Keratinocyte (primary cell): ENCODE measurements at places on chromosomes 6 and 20.

DNA sequence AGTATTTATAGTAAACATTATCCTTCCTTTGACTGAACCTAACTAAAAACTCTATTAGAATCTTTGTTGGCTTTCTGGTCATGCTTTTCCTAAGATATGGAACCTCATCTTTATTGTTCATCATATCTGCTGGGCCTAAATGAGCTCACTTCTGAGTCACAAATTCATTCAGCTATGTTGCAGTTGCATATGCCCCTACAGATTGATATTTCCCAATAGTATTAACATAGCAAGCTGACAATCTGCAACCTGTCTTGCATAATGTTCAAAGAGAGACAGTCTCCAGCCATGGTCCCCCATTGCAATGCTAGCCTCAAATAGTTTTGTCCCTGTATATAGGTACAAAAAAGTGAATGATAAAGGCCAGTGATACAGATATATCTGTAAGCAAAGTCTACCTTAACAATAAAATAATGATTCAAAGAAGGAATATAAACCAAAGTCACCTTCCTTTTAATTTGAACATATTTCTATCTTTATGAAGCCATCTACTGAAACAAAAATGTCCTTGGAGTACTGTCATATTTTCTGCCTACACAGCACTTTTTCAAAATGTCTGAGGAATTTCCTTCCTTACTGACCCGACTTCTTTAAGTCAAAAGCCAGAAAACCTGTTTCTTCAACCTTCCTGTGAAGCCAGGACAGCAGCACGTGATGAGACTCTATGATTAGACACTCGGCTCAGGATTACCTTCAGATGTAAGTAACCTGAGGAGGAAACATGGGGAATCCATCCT, 140.7 kb downstream of the UBE3D start:
- DNase-seq = no peak
- H3K27ac ChIP-seq = no peak overlapping the region
- H3K4me3 ChIP-seq = no peak overlapping the region

DNA sequence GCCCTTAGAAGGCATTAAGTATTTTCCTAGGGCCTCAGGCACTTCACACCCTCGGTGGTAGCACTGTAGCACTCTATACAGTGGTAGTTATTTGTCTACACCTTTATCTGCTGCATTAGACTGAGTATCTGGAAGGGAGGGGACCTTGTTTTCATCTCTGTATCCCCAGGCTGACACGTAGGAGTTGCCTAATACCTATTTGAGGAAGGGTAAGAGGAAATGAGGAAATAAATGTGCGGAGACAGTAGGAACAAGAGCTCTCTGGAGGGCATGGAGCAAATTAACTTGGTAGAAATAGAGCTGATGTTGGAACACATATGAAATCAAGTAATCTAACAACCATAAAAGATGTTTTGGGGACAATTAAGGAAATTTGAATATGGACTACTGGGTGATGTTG, 3.9 kb downstream of the CNPY3 start:
- peaks cover 23% of the 10 kb centered on the region for H3K36me3 ChIP-seq
- peaks cover 17% of the 10 kb centered on the region for H3K4me1 ChIP-seq
- H3K4me3 ChIP-seq = no peak overlapping the region
- no peak for DNase-seq

GRCh38 chr6:41672816-41673703, 34.8 kb downstream of the MDFI start:
- H3K4me3 ChIP-seq = no peak overlapping the region
- no peak overlapping the region for H3K27ac ChIP-seq
- peaks cover 25% of the 10 kb centered on the region for H3K27me3 ChIP-seq
- H3K4me1 ChIP-seq = no peaks in the 10 kb centered on the region

DNA sequence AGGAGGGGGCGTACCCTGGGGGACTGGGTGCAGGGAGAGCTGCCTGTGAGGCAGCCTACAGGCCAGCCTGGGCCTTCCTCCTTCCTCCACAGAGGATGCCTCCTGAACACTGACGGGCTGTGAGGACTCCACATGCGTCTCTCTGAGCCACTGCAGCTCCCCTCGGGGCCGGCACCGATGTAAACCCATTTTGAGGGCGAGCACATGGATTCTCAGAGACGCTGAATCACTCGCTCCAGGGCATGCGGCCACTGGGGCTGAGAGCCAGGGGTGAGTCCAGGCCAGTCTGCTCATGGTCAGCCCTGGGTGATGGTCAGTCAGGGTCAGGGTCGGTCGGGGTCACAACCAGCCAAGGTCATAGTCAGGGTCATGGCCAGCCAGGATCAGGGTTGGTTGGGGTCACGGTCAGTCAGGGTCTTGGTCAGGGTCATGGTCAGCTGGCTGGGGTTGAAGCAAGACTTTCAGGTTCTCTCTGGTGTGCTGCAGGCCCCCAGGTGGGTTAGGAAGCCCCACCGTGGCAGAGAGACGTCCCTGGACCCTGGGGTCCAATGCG, 14.7 kb upstream of the RBBP8NL start:
- H3K36me3 ChIP-seq = no peaks in the 10 kb centered on the region
- peaks cover 40% of the 10 kb centered on the region for H3K27me3 ChIP-seq
- no peak for DNase-seq
- no peak overlapping the region for H3K4me3 ChIP-seq
- H3K4me1 ChIP-seq = no peaks in the 10 kb centered on the region
- H3K27ac ChIP-seq = no peak overlapping the region

DNA sequence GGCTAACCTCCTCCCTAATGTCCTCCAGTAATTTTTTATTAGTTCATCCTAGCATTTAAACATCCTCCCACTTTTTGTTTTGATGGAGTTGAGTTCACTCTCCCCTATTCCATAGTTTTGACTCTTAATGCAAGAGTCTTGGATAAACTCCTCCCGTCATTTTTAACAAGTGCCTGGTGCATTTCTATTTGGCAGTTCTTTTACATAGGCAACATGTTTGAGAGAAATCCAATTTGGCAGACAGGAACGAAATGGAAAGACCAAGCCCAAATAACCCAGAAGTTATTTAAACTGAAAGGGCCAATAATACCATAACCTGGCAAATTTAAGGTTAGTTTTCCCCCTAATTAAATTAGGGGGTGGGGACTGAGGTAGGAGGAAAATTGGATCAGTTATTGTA, 291.5 kb upstream of the MANEA start:
- H3K36me3 ChIP-seq = no peaks in the 10 kb centered on the region
- no peaks in the 10 kb centered on the region for H3K27me3 ChIP-seq
- no peaks in the 10 kb centered on the region for H3K4me1 ChIP-seq
- H3K27ac ChIP-seq = no peak overlapping the region
- no peak overlapping the region for H3K4me3 ChIP-seq
- no peak for DNase-seq

DNA sequence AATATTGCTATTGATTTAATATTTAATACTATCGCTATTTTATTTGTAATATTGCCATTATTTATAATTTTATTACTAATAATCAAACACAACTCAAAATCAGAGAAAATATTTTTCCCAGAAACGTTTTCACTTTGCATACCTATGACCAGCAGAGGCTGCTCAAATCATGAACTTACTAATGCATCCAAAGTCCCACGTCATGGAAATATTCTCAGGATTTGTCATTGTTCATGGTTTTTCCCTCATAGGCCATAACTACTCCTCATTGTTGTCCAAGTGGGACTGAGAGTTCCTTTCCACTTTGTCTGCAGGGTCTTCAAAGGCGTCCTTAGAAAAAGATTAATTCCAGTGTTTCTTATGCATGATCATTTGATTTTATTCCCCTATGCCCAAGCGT, 344.8 kb downstream of the THBS2 start:
- H3K36me3 ChIP-seq = no peaks in the 10 kb centered on the region
- H3K4me3 ChIP-seq = no peak overlapping the region
- DNase-seq = no peak
- no peak overlapping the region for H3K27ac ChIP-seq

GRCh38 chr6:166007349-166008263, 160.0 kb downstream of the TBXT start:
- H3K36me3 ChIP-seq = no peaks in the 10 kb centered on the region
- H3K4me3 ChIP-seq = no peak overlapping the region
- no peak overlapping the region for H3K27ac ChIP-seq
- no peaks in the 10 kb centered on the region for H3K4me1 ChIP-seq
- peaks cover 32% of the 10 kb centered on the region for H3K27me3 ChIP-seq

- H3K36me3 ChIP-seq = peaks cover 31% of the 10 kb centered on the region
- H3K27me3 ChIP-seq = no peaks in the 10 kb centered on the region
- no peak for DNase-seq
- peaks cover 23% of the 10 kb centered on the region for H3K4me1 ChIP-seq
- H3K4me3 ChIP-seq = no peak overlapping the region
- no peak overlapping the region for H3K27ac ChIP-seq
These were observed 4.0 kb downstream of the VARS1 start for GRCh38 chr6:31791324-31792089.

DNA sequence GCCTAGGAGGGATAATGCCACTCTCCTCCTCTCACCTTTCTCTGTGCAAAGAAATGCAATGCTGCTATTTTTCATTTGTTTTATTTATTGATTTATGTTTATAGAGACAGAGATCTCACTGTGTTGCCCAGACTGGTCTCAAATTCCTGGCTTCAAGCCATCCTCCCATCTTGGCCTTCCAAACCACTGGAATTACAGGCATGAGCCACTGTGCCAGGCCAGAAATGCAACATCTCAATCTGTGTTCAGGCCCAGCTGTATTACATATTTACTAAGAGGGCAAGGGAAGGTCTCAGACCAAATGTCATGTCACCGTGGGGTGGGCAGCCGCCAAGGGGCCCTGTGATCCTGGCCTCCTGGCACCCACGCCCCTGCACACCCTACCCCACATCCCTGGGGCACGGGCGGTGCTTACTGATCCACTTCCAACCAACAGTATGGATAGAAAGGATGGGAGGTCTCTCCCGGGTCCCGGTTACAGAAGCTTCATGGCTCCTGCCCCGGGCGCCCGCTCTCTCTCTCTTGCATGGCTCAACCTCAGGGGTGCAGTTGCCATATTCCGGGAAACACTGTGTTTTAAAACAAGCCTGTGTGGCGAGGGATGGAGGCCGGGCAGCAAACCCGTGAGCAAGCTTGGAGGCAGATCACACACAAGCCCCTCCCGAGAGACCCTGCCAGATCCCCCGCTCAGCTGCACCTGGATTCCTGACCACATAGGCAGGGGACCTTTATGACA, 111.8 kb downstream of the AGPAT4 start:
- no peaks in the 10 kb centered on the region for H3K27me3 ChIP-seq
- no peak overlapping the region for H3K27ac ChIP-seq
- peaks cover 9% of the 10 kb centered on the region for H3K36me3 ChIP-seq
- DNase-seq = no peak
- peaks cover 9% of the 10 kb centered on the region for H3K4me1 ChIP-seq

GRCh38 chr6:11353921-11354389, 121.5 kb upstream of the NEDD9 start:
- no peaks in the 10 kb centered on the region for H3K36me3 ChIP-seq
- H3K4me3 ChIP-seq = no peak overlapping the region
- H3K27me3 ChIP-seq = no peaks in the 10 kb centered on the region
- peak overlapping the region; percentile 51 for H3K27ac ChIP-seq
- DNase-seq = no peak

GRCh38 chr6:167980911-167981580, 16.4 kb upstream of the KIF25 start:
- H3K4me1 ChIP-seq = no peaks in the 10 kb centered on the region
- no peak for DNase-seq
- no peaks in the 10 kb centered on the region for H3K36me3 ChIP-seq
- H3K27ac ChIP-seq = no peak overlapping the region

GRCh38 chr20:57561356-57562279, 708 bp downstream of the PCK1 start:
- H3K4me3 ChIP-seq = no peak overlapping the region
- DNase-seq = no peak

DNA sequence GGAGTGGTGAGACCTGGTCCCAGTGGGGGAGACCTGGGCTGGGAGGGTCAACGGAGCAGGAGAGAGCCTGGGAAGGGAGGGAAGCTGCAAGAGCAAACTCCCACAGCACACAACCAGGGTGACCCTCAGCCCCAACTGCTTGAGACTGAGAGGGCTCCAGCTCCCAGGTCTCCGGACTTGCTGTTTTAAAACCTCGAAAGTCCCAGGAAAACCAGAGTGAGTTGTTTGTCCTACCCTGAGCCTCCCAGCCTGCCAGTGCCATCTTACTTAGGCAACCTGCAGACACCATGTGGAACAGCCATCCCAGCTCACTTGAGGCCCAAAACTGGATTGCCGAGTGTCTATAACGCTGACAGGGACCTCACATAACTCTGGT, 4.8 kb upstream of the NTSR1 start:
- no peak overlapping the region for H3K4me3 ChIP-seq
- H3K27me3 ChIP-seq = peaks cover 29% of the 10 kb centered on the region
- H3K4me1 ChIP-seq = peaks cover 47% of the 10 kb centered on the region
- no peak for DNase-seq
- peak overlapping the region; percentile 54 for H3K27ac ChIP-seq

DNA sequence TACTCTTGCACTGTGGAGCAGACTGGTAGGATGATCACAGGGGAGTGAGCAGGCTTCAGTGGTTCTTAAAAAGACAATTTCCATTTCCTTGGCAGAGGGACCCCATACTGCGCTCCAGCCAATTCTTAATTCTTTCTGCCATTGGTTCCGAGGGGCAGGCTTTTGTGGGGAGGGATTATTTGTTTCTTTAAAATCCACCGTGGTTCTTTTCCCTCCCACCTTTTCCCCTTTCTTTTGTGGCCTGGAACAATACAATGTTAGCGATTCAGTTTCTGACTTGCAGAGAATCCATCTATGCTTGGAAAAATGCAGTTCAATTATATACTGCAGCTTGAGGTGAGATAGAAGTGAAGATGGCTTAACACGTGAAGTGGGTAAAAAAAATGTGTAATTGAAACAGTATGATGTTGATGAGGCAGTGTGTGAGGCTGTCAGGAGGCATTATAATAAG, 379.0 kb upstream of the FLRT3 start:
- H3K4me1 ChIP-seq = peaks cover 18% of the 10 kb centered on the region
- H3K27me3 ChIP-seq = no peaks in the 10 kb centered on the region
- no peak overlapping the region for H3K4me3 ChIP-seq
- H3K36me3 ChIP-seq = no peaks in the 10 kb centered on the region
- DNase-seq = no peak

GRCh38 chr6:102677225-102677624, 1283.7 kb downstream of the GRIK2 start:
- no peak overlapping the region for H3K27ac ChIP-seq
- no peaks in the 10 kb centered on the region for H3K4me1 ChIP-seq
- DNase-seq = no peak
- H3K4me3 ChIP-seq = no peak overlapping the region

GRCh38 chr20:15544742-15545141, 1028.5 kb downstream of the KIF16B start:
- H3K27ac ChIP-seq = no peak overlapping the region
- H3K4me1 ChIP-seq = no peaks in the 10 kb centered on the region
- H3K4me3 ChIP-seq = no peak overlapping the region
- no peaks in the 10 kb centered on the region for H3K36me3 ChIP-seq

GRCh38 chr20:35604449-35604747, 11.2 kb upstream of the SPAG4 start:
- H3K27me3 ChIP-seq = peaks cover 27% of the 10 kb centered on the region
- DNase-seq = no peak
- no peaks in the 10 kb centered on the region for H3K36me3 ChIP-seq
- H3K4me3 ChIP-seq = no peak overlapping the region
- H3K4me1 ChIP-seq = peaks cover 14% of the 10 kb centered on the region
- no peak overlapping the region for H3K27ac ChIP-seq
